ENCODE measurements at places on chromosomes 6 and 20.

DNA sequence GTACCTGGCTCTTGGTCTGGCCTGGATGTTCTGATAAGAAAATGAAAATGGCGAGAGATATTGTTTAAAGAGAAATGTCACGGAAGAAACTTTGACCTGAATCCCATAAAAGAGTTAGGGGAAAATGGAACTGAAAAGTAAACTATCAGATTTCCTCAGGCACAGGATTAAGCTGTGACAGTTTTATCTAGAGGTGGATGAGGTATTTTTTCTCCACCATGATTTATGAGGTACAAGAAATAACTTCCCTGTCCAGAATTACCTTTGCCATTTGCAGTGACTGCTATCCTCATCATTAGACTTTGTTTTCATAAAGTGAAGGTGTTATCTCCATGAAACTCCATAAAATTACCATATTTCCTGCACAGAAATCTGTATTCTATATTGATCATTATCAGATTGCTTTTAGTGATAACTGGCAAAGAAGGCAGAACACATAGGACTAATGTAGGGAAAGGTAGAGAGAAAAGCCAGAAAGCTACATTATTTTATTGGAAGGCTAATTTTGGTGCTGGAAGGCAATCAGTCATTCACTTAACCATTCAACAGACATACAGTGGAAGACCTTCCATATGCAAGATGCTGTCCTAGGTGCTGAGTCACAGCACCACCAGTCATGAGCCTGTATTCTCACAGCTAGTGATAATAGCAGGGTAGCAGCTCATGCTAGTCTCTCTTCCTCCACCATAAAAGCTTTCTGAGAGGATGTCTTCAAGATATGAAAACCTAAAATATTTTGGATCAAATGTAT lies 427.3 kb upstream of the CITED2 start:
- no peak for DNase-seq

DNA sequence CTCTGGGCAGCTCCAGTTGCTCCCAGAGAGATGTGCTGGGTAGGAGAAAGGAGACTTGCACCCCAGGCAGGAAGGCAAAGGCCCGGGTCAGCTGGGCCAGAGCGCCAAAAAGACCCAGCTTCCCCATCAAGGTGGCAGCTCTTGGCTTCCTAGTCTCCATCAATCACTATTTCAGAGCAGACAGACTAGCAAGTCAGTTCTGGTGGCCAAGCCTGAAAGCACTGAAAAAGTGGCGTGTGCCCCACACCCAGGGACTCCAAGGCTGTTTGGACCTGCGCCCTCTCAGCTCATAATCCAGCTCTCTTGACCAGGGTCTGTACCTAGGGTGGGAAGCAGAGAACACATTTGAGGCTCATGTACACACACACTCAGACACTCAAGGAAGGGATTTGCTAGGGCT lies 3.7 kb downstream of the MAFB start:
- no peak for DNase-seq

DNA sequence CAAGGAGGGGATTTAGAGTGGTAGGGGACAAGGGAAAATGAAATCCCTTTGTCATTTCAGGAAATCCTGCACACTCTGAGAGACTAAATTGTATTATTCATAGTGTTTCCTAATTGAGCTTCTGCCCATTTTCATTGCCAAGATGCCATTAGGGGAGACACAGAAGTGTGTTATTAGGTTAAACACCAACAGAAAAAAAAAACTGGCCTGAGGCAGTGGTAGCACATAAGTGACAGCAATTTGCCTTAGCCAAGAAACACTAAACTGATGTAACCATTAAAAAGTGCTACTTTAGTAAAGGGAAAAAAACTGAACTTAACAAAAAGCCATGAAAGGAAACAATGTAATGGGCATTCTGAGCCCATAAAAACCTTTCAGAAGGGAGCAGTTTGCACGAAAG lies 270.5 kb upstream of the PLN start:
- DNase-seq = no peak

DNA sequence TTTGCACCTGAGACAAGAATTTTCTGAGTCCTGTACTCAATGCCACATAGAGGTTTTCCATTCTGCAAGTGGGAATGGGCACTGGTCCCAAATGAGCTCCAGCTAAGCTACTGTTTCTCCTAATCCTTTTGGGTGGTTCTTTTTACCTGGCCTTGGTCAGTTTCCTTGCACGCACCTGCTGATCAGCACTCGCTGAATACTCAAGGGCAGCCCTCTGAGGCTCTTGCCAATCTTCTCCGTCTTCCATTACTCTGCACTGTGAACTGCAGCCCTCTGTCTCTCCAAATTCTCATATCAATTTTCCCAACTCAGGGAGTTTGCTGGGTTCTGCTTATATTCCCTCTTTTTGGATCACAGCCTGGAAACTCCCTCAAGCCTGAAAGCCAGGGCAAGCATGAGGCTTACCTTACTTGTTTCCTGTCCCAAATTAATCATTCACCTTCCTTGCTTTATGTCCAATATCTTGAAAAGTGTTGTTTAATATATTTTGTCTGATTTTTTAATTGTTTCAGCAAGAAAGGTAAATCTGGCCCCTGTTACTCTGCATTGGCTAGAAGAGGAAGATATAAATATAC lies 138.0 kb upstream of the TBX18 start:
- no peak for DNase-seq

GRCh38 chr6:43703512-43704429 lies 16.2 kb upstream of the MRPS18A start:
- no peak for DNase-seq

- DNase-seq = no peak
These were observed 54.5 kb upstream of the RREB1 start for GRCh38 chr6:7053125-7053774.

DNA sequence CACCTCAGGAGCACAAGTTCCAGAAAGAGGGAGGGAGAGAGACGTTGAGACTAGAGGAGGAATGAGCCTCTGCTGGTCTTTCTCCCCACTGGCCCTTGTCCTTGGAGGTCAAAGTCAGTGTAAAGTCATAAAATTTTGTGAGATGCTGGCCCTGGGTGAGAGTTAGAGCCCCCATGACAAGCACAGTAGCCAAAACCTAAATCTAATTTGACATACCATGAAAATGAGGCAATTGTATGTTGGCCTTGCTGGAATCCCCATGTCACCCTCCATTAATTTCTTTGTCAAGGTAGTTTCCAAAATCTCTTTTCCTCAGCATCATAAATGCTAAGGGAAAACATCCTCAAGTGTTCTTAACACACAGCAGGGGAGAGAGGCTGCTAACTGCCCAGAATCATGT lies 17.6 kb upstream of the NEDD9 start:
- no peak for DNase-seq

DNA sequence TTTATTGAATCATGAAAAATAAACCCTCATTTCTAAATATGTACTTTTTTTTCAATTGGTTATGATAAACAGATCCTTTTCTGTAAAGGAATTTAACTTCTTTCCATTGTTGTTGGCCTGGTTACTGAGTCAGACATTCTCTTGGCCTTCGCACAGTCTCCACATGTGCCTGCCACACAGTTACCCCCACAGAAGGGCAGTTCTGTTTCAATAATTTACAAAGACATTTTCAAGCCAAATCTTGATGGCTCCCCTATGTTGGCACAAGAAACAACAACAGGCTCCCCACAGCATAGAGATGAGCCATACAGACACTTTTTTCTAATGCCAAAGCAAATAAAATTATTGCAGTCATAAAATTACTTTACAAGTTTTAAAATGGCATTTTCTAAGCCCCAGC lies 55.6 kb upstream of the BEND6 start:
- DNase-seq = no peak

DNA sequence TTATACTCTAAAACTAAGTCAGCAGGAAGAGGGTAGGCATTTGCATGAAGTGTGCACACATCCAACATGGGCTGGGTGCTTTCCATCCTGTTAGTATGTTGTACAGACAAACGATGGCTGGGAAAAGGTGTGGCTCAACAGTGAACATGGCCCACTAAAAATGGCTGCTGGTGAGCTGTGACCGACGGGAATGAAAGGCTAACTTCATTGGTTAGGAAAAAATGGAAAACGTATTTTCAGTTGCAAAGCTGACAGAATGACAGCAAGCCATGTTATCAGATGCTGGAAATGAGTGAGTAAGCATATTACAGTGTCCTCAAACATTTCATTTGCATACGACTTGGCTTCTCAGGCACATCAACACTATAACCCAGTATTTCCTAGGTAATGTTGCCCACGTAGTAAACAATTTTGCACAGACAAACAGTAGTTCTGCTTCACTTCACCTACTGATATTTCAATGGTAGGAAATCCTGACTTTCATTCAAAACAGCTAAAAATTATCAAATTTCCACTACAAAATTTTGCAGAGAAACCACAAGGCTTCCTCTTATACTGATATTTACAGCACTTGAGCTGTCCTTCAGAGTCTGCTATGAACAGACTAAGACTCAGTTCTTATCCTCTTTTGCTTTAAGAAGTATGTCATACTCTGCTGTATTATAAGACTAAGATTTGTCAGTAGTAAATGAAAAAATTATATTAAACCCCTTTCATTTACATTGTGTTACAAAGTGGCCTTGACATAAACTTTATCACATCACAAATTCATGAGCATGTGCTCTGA lies 98.9 kb downstream of the IRF4 start:
- no peak for DNase-seq

DNA sequence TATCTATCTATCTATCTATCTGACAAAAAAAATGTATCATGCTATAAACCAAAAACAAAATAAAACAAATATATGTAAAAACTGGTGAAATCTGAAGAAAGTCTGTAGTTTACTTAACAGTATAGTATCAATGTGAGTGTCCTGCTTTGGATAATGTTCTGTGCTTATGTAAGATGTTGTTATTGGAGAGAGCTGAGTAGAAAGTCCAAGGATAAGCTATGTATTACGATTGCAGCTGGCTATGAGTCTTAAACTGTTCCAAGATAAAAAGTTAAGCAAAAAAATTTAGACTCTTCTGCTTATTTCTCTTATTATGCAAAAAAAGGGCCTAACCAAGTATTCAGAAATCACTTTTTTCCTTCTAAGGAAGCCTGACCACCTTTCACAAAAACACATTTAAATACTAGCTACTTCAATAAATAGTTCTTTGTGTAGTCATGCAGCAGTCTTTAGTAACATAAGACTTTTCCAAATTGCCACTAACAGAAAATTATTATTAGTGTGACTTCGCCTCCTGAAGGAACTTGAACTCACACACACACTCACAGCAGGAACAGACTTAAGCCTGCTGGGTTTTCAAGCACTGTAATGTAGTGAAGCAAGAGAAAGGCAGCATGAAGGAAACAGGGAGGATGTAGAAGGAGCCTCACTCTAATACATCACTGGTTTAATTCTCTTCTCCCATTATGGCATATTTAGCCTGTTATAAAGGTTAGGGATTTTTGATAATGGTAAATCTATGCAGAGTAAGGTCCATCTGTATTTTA lies 265.8 kb upstream of the GJE1 start:
- DNase-seq = no peak

DNA sequence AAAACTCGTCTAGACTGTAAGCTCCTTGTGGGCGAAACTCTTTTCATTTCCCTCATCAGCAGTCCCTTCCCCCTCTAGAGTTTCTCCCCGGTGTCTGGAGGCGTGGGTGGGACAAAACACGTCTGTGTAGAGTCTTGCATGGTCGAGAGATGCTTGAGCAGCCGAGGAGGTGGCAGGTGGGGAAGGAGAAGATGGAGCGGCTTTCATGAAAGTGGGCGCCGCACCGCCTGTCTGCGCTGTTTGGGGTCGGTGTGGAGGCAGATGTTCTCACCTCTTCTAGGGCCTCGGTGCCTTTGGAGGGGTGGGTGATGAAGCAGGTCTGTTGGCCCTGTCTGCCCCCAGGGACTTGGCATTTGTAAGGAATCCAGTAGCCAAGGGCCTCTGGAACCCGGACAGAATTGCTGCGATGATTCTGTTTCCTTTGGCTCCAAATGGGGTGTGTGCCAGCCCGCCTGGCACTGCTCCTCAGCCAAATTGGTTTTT lies 1.2 kb downstream of the BRPF3 start:
- DNase-seq = no peak

DNA sequence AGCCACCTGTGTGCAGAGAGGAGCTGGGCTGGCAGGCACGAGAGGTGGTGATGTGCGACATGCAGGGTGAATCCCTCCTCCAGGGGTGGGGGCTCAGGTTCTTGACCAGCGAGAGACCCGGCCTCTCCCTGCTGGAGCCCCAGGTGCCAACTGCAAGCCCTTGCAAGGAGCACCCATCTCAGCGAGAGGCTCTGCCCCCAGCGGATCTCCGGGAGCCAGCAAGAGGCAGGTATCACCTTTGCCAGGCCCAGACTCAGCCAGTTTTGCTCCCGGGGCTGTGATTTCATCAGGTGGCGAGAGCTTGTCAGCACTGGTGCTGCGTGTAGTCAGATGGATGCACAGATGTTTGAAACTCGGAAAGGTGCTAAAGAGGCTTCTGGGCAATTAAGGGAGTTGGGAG lies 87.7 kb downstream of the TFAP2C start:
- no peak for DNase-seq

- no peak for DNase-seq
These were observed 176.8 kb downstream of the CD83 start for GRCh38 chr6:14294270-14294951.

- no peak for DNase-seq
These were observed 553 bp downstream of the ZSCAN16 start for GRCh38 chr6:28124971-28125353.

GRCh38 chr6:30325150-30325872 lies 1.4 kb upstream of the TRIM39 start:
- peak; percentile 77 for DNase-seq

DNA sequence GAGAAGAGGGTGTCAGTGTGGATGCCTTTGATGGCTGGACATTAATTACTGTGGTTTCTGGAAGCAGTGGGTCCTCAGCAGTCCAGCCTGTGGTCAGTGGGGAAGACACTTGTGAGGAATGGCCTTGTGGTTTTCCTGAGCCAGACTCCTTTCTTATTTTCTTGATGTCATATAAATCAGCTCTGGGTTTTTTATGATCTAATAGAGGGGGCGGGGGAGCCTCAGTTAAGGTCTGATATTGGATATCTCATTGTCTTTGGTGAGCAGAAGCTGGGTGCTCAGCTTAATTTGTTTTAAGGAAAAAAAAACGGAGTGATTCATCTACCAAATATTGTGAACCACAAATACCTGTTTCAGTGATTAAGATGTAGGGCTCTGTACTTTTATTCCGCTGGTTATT lies 62.1 kb downstream of the OTOR start:
- DNase-seq = no peak

GRCh38 chr20:9215539-9215938 lies 146.7 kb downstream of the PLCB4 start:
- no peak for DNase-seq

- no peak for DNase-seq
These were observed 4.7 kb upstream of the CCN2 start for GRCh38 chr6:131955876-131956275.

GRCh38 chr6:90256698-90257485 lies 39.8 kb downstream of the BACH2 start:
- DNase-seq = no peak

Data from activated T-cell treated with anti-CD3 and anti-CD28 coated beads for 4 hours (primary cell).